ENCODE measurements at places on chromosomes 16 and 17. TPM values are rescaled to one million over a fixed set of nuclear protein-coding genes. Genes with fewer than 3 reads are reported as not detected.
A peak's percentile ranks its signal among the peaks of the same experiment; 100 is the strongest.

GRCh38 chr16:3026609-3027488, 3.0 kb downstream of the THOC6 start:
- DNase-seq: no peak

DNA sequence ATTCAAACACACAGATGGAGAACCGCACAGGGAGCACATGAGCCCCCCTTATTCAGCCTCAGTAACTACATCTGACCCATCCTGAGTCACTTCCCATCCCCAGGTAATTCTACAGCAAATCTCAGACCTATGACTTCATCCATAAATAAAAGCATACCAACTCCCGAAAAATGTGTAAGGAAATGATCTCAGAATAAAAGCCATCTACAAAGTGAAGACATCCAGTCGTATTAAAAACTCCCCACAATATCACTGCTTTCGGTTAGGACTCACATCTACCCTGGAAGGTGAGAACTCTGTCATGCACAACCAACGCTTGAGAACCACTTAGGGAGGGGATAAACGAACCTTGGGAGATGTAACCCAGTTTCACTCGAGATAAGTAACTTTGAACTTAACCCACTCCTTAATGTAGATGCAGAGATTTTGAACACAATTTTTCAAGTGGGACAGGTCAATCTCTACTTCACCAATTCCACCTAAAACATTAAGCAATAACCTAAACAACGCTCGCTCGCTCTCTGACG, 1.3 kb downstream of the USP36 start:
- DNase-seq: no peak

DNA sequence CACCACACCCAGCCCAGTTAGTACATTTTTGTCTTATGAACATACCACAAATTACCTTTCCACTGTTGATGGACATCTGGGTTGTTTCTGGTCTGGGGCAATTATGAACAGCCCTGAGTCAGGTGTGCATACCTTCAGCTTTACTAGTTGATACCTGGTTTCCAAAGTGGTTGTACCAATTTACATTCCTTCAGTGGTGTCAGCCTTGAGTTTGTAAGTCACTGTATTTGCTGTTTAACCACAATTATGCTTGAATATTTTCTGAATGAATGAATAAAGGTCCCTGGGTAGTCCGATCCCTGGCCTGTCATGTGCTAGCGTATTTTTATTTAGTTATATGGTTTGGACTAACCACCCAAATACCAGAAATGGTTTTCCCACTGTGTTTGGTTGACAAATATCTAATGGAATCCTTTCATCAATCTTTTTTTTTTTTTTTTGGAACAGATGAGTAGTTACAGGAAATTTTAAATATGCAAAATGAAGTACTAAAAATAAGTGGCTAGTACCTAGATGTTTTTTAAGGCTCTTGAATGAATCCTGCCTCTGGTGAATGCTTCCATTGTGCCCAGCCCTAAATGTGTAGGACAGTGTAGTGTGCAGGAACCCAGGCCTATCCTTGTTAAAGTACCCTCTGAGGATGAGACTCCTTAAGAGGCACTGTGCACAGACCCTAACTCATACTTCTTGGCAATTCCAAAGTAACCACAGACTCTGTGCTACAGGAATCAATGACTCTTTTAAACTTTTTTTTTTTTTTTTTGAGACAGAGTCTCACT, 3.7 kb downstream of the DUSP14 start:
- no peak for DNase-seq

TP53TG3B gene
- total RNA-seq: not detected

DNA sequence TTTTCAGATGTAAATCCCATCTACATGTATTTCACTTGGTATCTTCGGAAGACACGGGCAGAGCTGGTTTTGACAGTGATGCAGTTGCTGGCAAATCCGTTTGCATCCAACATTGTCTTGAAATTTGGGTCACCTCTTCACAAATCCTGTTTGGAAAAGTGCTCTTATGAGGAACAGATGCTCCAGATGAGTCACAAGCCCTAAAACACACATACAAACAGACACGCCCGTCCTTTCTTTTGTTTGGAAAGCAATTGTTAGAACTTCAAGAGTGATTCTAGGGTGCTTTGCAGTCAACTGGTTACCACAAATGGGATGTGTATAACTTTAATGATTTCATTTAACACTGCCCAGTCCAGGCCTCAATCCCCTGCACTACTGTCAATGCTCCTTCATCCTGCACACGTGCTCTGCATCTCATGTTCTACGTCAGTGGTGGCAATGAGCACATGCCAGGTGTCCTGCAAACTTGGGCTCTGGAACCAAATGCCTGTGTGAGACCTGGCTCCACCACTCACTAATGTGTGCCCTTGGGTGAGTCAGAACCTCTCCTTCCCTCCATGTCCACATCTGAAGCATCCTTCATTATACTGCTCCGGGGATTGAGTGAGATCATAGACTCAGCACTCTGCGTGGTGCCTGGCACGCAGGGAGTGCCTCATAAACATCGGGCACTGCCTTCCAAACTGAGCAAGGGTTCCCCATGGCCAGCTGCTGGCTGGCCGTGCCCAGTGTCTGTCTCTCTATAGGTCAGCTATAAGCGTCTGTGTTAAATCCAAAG, 19.3 kb upstream of the FOXF1 start:
- DNase-seq: no peak

DNA sequence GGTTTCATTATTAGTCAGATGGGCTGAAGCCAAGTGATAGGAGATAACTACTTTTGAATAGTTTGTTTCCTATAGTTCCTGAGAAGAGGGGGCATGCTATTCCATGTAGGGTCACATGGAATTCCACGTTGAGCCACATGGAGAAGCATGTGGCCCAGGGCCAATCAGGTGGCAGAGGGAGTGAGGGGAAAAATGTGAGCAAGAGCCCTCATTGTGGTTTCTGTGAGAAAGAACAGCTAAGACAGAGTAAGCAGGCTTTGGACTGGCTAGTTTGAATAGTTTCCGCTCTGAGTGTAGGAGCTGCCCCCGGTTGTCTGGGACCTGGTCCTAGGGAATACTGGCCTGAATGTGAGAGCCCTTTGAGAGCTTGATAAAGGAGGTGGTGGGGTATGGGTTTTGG, 69.9 kb upstream of the CNTNAP4 start:
- no peak for DNase-seq

TTYH2 gene
- 20.1 TPM for total RNA-seq

TEKT1 gene
- not detected for total RNA-seq

- DNase-seq: no peak
Measured at GRCh38 chr17:15291674-15292361, 26.7 kb upstream of the PMP22 start.

GRCh38 chr17:75571885-75572215, 15.8 kb upstream of the MYO15B start:
- DNase-seq: no peak

DNA sequence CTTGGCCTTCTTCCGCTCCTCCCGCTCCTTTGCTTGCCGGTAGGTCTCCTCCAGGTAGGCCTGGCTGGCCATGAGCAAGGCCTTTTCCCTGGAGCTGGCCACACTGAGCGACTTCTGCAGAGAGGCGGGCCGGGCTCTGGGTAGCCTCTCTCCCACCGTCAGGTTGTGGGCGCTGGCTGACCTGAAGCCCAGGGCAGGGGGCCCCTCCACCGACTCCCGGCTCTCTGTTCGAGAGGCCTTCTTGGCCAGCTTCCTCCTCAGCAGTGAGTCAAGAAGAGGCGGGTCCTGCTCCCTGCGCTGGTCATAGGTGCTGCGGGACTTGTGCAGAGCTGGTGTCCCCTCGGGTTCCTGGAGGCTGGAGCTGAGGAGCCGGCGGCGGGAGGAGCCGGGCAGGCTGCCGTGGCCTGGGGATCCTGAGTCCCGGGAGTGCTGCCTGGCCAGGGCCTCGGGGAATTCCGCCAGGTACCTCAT, 12.8 kb downstream of the GPR179 start:
- DNase-seq: no peak

PRAC1 gene
- 7.7 TPM for total RNA-seq

- no peak for DNase-seq
Measured at GRCh38 chr16:68640972-68641371, 4.1 kb upstream of the CDH3 start.

DNA sequence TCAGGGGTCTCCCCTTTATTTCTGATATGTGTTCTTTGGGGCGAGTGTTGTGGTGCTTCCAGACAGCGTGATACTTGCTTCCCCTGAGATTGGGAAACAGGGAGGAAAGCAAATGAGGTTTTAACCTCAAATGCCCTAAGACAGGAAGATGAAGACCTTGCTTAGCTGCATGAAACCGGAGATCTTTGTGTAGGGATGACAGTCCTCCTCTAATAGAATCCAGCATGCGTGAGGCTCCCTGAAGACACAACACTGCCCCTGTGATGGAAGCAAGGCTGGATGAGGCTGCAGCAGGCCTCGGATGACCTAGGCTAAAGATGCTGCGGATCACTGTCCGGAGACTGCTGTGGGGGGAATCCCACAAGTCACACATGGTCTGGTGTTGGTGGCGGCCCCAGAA, 491.0 kb downstream of the CDH13 start:
- DNase-seq: no peak

DNA sequence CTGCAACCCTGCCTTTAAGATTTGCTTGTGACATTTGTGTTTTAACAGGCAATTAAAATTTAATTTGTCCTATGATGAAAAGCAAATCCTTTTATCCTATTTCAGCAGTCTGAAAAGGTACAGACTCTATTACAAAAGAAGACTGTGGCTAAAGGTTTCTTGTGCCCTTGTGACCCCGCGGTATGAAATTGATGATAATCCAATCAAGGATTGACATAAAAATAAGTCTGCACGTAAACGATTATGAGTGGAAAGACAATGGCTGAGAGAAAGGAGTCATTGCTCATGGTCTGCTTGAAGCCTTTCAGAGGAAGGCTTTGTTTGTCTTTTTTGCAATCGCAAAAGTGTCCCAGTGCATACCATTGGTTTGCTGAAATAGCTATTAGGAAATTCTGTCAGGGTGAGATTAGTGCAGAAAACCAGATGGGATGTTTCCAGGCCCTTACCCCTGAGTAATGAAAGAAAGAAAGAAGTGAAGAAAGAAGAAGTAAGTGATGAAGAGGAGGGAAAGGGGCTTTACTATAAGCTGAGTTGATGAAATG, 867.8 kb upstream of the CDH8 start:
- DNase-seq: no peak

DNA sequence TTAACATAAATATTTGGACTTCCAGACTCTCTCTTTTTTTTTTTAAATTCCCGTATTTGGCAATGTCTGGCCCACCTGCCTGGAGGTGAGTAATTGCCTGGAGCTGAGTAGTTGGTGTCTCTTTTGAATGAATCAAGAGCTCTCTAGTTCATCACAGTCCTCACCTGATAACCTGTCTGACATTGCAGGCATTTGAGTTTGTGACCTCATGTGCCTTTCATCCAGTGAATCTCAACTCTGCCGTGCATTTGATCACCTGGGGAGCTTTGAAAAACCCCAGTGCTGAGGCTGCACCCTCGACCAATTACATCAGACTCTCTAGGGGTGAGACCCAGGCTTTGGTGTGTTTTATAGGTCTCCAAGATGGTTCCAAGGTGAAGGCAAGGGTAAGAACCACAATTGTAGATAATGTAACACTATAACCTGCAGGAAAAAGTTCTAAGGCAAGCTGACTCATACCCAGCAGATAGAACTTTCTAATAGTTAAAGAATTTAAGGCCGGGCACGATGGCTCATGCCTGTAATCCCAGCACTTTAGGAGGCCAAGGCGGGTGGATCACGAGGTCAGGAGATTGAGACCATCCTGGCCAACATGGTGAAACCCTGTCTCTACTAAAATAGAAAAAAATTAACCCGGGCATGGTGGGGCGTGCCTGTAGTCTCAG, 24.5 kb upstream of the HS3ST2 start:
- DNase-seq: no peak

GRCh38 chr16:56606071-56606475, 2.3 kb upstream of the MT2A start:
- no peak for DNase-seq

DNA sequence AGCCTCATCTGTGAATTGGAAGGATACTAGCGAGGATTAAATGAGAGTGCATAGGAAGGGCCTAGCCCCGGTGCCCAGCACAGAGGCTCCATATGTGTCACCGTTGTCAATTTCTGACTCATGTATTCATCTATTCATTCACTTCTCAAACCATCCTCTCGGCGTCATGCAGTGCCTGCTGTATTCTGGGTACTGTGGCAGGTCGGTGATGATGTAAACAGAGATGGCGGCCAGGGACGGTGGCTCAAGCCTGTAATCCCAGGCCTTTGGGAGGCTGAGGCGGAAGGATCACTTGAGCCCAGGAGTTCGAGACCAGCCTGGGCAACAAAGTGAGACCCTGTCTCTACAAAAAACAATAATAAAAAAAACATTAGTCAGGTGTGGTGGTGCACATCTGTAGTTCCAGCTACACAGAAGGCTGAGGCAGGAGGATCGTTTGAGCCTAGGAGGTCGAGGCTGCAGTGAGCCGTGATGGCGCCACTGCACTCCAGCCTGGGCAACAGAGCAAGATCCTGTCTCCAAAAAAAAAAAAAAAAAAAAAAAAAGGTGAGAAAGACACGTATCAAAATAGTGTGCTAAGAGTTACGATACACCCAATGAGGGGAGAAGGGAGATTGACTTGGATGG, 4.3 kb upstream of the PPP1R1B start:
- no peak for DNase-seq

- DNase-seq: no peak
Measured at GRCh38 chr17:77320044-77320440, 179.3 kb downstream of the SEC14L1 start.

MT4 gene
- not detected for total RNA-seq

GRCh38 chr17:47757386-47757785, 24.4 kb downstream of the TBX21 start:
- no peak for DNase-seq

EXOC7 gene
- 75.3 TPM for total RNA-seq

C16orf54 gene
- 2.5 TPM for total RNA-seq

GRCh38 chr17:40542558-40543411, 22.5 kb downstream of the CCR7 start:
- DNase-seq: peak; percentile 90

CCL18 gene
- not detected for total RNA-seq

GRCh38 chr16:77220427-77220826, 21.2 kb downstream of the SYCE1L start:
- DNase-seq: no peak

GRCh38 chr16:66598111-66598510, 6.4 kb upstream of the CMTM3 start:
- DNase-seq: no peak

All from urinary bladder (tissue), 4 donors.